Naive thymus-derived CD8-positive, alpha-beta T cell (primary cell): ENCODE measurements at places on chromosomes 6 and 20.

DNA sequence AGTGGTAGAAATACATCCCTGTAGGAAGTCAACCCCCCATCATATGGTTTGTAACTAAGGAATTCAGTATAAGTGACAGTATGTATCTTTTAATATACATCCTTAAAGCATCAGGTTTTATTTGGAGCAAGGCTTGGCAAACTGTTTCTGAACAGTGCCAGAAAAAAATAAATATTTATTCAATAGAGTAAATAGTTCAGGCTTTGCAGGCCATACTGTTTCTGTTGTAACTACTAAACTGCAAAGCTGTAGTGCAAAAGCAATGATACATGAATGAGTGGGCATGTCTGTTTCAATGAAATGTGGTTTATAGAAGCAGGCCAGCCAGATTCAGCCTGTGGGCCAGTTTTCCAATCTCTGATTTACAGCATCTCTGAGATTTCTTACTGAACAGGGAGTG, 977 bp downstream of the MEI4 start:
- no peak for DNase-seq

DNA sequence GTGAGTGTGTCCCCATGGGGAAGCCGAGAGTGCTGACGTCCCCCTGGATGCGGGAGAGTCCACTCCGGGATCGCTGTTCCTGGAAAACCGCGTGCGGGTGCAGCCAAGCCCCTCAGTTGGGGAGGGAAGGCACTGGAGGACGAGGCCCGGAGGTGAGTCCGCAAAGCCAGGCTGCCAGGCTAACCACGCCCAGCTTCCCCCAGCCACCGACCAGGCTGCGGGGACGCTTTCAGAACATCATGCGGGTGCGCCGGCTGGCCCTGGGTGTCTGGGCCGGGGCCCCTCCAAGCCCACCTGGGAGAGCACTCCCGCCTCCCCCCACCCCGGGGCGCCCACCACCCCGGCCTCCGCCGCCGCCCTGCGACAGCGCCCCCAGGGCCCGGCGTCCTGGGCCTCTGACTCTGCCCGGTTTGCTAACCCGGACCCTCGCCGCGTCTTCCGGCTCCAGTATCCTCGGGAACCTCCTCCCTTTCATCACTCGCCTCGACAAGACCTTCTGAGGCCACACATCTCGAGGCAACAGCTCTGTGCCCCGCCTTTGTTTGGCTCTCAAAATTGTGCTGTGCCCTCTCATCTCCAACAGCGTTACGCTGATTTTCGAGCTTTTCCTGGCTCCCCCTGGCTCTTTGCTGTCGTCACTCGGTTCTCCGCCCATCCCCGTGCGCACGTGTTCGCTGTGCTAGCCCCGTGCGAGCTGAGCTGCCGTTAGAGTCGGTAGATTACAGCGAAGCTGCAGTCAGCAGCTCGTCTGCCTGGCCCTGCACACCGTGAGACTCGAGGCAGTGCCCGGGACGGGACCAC, 47.1 kb upstream of the ENTPD6 start:
- DNase-seq: peak; percentile 78

GRCh38 chr6:122869437-122870024, 80.5 kb downstream of the SMPDL3A start:
- no peak for DNase-seq

- no peak for DNase-seq
Observed at GRCh38 chr20:12927489-12927888, 81.3 kb upstream of the SPTLC3 start.

DNA sequence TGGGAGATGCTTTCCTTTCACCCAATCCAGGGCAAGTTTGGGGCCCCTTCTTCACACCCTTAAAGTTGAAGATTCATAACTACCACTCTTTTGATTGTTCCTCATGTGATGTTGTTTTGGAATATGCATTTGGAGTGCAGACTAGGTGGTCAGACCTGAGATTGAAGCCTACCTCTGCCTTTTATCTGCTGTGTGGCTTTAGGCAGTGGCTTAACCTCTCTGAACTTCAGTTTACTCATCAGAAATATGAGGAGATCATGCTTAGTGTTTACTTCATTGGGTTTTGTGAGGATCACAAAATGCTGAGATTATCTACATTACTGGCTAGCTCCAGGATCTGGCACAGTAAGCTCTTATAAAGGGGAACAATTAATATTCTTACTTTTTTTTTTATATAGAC, 26.4 kb upstream of the TCP11 start:
- DNase-seq: no peak

DNA sequence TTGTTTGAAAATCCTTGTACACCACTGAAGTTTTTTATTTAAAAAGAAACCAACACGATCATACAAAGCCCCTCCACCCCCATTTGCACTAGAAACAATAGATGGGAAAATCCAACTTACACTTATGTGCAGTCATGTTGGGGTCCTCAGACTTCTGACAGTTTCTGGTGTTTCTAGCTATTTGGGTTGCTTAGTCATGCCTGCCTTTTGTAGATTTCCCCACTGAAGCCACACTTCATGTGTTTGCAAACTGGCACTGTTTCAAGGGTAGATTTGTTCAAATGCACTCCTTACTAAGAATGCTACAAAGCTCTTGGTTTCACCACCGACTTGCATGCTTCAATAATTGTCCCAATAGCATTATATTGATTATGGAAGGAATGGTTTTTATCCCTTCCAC, 1.5 kb downstream of the SH3BGRL2 start:
- DNase-seq: no peak

DNA sequence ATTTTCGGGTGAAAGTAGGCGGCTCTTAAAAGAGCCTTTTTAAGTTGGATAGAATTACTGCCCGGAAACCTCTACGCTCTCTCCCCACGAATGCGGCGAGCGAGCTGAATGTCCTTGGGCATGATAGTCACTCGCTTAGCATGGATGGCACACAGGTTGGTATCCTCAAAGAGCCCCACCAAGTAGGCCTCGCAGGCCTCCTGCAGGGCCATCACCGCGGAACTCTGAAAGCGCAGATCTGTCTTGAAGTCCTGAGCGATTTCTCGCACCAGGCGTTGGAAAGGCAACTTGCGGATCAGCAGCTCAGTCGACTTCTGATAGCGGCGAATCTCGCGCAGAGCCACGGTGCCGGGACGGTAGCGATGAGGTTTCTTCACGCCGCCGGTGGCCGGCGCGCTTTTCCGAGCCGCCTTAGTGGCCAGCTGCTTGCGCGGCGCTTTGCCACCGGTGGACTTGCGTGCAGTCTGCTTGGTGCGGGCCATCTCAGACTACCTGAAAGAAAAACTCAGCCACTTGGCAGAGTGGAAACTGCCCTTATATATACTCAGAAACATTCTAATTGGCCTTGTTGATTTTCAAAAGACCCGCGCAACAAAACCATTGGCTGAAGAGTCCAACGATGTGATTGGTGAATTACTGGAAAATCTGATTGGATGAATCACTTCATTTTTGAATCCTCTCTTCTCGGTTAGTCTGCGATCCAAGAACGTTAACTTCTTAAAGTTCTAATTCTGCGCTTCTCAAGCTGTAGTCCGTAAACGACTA, 93.9 kb upstream of the BTN3A2 start:
- peak; percentile 76 for DNase-seq

DNA sequence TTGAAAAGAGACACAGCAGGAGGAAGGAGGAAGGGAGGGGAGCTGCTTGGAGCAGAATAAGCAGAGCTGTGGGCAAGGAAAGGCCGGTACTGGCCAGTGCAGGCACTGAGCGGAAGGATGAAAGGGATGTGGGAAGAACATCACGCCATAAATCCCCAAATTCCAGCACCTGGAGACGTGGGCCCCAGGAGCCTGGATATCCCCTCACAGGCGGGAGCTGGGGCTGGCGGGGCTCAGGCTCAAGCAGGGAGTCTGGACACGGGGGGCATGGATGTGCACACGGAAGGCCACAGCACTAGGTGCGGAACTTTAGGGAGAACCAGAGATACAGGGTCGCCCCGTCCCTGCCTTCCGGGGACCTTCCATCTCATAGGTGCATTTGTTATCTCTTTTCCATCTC, 7.5 kb upstream of the RPP40 start:
- no peak for DNase-seq

- no peak for DNase-seq
Observed at GRCh38 chr6:117951783-117952182, 44.7 kb downstream of the SLC35F1 start.

GRCh38 chr6:162379757-162380409, 347.7 kb downstream of the PRKN start:
- DNase-seq: no peak

- DNase-seq: no peak
Observed at GRCh38 chr20:63230800-63231268, 4.9 kb upstream of the BIRC7 start.

DNA sequence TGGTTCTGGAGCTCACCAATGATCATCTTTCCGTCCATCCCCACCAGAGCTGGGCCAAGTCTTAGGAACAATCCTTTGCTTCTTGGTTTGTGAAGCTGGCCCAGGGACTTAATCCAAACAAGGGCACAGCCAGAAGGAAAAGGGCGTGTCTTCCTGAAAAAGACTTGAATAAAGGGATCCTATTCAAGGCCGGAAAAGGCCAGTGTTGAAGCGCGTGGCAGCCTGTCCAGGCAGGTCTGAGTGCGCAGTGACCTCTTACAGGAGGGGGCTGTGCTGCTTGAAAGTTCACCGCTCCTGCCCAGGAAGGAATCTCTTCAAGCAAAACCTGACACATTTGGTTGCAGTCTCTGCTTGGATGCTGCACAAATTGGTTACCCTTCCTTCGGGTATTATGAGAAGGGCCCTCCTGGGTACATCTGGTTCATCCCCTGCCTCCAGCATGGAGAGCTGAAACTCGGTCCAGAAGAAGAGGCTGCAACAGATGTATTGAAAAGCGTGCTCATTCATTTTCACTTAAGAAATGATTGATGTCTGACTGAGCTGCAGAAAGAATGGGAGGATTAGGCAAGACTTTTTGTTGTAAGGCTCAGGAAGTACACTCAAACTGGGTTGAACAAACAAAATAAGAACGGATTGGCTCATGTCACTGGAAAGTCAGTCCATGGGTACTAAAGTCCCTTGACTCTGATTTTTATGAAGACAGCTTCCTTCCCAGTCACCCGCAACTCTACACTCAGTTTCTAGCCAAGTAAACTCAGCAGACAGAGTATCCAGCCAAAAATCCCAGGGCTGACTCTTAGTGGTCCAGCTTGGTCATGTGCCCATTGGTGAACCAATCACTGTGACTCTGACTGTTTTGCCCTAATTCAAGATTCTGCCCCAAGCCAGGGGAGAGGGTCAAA, 136.3 kb downstream of the TFAP2C start:
- DNase-seq: no peak

DNA sequence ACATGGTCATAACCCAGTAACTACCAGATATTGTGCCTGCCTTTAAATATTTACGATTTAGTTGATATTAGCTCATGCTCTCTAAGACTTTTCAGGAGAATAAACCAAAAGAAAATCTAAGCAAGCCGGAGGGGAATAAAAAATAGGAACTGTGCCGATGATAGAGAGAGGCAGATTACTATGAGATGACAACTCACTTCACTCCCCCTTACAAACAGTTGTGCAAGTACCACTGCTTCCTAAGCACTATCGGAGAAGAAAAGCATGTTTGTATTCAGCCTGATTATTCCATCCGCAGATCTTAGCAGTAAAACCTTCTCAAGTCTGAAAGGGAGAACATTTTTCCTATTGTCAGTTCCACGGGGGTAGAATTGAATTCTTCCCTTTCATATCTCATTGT, 294.4 kb downstream of the KCNQ5 start:
- no peak for DNase-seq

DNA sequence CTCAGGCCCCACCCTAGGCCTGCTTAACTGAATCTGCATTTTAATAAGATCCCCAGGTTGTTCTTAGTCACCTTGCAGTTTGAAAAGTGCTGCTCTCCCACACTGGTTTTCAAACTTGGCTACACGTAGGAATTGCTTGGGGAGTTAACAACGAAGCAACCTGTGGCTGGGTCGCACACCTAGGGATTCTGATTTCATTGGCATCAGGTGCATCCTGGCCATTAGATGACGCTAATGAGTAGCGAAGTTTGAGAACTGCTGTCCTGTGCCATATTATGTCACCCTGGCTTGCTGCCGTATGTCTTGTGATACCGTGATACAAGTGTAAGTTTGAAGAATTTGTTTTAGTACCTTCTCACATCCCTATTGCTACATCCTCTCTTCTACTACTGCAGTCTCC, 28.2 kb upstream of the FUCA2 start:
- DNase-seq: no peak

DNA sequence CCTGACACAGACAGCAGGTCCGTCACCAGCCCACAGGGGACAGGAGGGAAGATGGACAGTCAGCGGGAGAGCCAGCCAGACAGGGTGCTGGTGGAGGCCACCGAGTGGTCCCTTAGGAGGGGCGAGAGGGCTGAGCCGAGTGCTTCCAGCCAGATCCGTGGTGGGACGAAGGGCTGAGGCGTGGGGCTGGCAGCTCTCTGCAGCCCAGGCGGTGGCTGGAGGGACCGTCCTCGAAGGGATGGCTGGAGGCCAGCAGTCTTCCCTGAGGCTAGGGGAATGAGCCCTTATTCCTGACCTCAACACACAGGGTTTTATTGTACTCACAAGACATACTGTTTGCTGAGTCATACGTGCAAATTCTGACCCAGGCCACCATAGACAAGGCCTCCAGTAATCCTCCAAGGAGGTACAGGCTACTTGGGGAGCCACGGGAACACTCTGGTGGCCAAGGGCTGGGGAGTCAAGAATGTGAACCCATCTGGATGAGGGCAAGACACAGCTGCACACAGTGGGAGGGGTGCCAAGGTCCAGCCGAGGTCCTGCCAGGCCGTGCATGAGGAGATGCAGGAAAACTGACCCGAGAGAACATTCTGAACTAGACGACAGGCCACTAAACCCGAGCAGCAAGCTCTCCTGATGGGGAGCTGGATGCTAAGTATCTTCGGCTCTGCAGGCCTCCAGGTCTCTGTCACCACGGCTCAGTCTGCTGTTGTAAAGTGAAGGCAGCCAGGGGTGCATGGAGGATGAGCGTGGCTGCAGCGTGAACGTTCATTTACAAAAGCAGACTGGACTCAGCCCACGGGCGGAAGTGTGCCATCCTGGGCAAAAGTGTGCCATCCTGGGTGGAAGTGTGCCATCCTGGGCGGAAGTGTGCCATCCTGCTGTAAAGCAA, 242.5 kb downstream of the TTLL2 start:
- DNase-seq: no peak

DNA sequence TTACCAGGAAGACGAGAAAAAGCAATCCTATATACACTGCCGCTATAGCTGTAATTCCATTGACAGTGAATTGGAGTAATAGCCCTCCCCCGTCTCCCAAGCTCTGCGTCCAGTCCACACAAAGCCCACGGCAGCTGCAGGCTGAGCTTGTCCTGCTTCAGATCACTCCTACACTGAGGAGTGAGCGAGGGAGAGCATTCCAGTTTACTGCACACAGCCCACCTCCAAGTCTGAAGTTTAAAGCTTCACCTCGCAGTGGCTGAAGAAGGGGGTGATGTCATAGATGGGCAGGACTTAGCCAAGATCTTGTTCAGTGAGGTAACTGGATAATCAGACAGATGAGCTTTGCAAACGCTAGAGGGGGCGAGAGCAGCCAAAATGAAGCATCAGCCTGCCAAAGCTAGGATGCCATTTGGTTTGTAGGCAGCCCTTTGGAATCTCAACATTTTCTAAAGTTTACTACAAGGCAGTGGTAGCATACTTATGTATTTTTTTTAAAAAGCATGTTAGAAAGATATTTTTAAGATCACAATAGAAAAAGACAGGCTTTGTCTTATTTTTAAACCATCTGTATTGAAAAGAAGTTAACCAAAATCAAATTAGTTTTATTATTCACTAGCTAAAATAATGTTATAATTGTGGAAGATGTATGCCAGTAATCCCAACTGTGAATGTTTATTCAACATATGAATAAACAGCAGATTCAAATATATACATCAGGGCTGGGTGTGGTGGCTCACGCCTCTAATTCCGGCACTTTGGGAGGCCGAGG, at the start of gene FLRT3:
Gene FLRT3, minus strand, starts transcription at position 213 of the 772 bp plus-strand sequence. CDS start 10,106 bp downstream, outside the sequence.
- no peak for DNase-seq

- no peak for DNase-seq
Observed at GRCh38 chr6:40390144-40390800, 196.9 kb downstream of the LRFN2 start.
